ENCODE measurements at places on chromosomes 11 and 22.

GRCh38 chr22:31124811-31125465 lies 2.2 kb downstream of the INPP5J start:
- no peak for DNase-seq

DNA sequence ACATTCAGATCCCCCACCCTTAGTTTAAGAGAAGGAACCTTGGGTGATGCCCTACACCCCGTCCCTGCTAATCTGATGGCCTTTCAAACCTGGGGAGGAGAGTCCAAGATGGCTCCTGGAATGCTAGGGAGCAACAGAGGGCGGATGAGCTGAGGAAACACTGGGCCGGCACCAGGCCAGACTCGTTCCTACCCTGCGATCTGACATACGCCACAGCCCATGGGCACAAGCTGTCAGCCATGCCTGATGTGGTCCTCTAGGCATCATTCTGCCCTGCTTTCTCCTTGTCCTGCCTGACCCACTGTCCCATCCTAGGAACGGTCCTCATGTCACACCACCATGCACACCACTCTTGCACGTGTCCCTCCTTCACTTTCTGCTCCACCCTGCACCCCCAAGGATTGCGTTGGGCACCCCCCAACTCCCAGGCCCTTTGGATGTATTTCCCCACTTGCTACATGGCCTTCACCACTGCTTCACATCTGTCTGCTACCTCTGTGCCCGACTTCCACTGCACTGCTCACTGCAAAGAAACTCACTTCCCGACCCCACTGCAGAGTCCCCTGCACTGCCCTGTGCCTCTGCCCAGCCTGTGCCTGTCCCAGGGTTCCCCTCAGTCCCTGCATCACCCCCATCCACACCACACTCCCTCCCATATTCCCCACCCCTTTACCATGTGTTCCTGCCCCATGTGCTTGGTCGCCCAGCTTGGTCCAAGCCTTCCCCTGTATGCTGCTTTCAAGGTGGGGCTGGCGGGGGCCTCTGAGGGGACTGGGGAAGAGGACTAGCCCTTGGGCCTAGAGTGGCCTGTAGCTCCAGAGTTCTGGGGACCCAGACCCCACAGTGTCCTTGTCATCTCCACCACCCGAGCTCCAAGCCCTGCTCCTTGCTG lies 29.2 kb downstream of the USP35 start:
- no peak for DNase-seq

DNA sequence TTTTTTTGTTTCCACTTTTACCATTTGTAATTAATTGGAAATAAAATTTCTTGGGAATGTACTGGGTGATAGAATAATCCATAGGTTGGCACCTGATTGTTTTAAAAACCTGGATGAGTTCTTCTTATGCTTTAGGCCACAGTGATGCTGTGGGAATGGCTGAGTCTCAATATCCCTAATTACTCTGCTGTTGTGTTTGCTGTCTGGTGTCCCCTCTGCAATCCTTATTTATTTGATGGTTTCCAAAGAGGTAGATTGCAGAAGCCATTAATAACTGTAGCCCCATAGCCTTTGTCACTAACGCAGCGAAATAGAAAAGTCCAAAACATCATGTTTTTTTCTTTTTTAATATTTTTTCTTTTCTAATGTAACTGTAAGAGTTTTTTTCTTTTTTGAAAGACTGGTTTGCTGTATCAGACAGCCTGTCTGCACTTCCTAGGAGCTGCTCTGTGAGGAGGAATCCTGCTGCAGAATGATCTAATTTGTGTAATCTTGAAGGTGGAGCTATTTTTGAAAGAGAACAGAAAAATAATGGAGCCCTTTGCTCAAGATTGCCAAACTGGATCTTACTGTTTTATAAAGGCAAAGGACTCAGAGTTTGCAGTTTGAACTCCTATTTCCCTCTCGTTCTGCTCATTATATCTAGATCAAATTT lies 14.9 kb downstream of the PACS1 start:
- no peak for DNase-seq

GRCh38 chr11:5684646-5685362 lies at the start of gene TRIM5:
TRIM5 (minus strand) TSS chr11:5685074; CDS start chr11:5680177, 4,897 bp downstream.
- DNase-seq, result peak; percentile 69

DNA sequence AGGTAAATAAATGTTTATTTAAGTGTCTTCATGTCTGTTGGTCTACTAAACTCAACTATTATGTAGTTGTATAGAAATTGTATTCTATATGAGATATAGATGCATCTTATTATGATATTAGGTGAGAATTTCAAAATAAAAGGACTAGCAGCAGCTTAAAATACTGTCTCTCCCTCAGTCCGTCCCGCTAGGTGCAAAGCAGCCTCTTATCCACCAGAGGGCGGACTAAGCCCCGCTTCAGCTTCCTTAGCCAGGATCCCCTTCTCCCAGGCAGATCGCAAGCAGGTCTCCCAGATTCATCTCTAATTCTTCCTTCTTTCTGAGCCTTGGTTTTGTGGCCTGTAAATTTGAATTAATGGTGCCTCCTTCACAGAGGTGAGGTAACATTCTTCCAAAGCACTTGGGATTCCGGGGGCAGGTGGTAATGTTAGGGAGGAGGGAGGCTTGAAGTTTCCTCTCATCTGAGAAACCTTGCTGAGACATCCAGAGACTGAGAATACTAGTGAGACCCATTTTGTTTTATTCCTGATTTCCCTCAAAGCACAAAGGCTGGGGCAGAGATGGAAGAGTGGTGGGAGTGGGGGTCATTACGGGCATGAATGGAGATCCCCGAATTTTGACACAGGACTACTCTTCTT lies 13.5 kb upstream of the INSC start:
- DNase-seq, result peak; percentile 25
